Effector CD8-positive, alpha-beta T cell (primary cell): ENCODE measurements at places on chromosomes 7 and 10.

GRCh38 chr10:71232089-71232998, 20.0 kb downstream of the UNC5B start:
- DNase-seq: no peak

DNA sequence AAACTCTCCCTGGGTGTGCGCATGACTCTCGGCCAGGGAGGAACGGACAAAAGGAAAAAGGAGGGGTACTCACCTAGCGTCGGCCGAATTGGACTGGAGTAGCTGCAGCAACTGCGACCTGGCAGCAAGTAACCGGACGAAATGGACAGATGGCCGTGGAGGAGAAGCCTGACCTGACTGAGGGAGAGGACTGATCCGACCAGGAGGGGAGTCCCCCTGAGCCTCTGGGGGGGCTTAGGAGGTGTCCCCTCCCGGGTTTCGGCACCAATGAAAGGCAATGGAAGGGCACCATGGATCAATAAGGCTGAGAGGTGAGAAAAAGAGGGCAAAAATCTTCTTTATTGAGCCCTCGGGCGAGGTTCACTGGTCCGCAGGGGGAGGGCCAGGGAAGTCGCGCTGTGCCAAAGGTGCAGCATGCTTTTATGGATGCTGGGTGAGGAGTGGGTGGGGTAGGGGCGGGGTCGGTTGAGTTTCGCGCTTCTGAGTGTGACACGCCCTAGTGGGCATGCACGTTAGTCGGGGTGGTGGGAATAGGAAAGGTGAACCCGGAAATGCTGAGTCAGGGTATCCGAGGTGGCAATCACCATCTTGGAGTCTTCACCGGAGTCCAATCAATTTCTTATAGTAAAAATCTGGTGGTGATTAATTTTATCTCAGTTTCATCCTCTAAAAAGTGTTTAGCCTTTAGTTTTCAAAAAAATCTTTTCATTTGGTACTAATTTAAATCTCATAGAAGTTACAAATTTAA, 638.5 kb upstream of the DPP6 start:
- DNase-seq: no peak

DNA sequence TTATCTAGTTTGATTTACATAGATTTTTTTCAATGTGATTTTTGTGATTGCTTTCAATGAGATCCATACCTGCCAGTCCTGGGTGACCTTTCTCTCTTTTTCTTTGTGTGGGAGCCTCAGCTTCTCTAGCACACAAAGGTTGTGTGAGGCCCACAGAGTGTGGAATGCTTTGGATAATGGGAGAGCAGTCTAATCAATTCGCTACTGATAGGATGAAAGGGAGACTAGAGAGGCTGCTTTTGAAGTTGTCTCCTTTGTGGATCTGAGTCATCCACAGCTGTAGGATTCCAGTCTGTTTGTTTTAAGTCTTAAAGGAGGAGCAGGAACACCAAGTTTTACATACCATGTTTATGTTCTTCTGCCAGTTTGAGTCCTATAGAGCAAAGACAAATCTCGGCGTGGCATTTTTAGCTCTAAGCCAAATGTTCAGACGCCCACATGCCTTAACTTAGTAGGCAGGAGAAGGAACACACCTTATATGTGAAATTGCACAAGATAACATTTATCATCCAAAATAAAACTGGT, 330.0 kb downstream of the ARL4A start:
- DNase-seq: no peak

- DNase-seq: peak; percentile 41
These were observed 110.5 kb downstream of the C10orf105 start for GRCh38 chr10:71608819-71609768.

GRCh38 chr10:51063659-51064535, 10.4 kb upstream of the PRKG1 start:
- DNase-seq: no peak

DNA sequence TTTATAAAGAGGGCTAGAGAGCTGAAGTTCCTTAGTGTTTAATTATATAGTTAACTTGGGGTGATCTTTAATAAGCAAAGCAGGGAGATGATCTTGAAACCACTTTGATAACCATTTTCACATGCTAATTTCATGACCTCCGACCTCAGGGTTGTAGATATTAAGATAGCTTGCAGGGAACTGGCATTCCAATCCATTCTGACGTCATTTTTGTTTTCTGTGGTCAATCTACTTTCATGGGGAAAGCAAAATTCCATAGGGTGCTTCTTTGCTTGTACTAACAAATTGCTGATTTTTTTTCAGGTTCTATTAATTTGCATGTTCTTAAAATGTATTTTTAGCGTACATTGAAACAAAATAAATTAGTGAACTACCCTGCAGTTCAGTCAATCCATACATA, 139.3 kb downstream of the CDCA7L start:
- no peak for DNase-seq

DNA sequence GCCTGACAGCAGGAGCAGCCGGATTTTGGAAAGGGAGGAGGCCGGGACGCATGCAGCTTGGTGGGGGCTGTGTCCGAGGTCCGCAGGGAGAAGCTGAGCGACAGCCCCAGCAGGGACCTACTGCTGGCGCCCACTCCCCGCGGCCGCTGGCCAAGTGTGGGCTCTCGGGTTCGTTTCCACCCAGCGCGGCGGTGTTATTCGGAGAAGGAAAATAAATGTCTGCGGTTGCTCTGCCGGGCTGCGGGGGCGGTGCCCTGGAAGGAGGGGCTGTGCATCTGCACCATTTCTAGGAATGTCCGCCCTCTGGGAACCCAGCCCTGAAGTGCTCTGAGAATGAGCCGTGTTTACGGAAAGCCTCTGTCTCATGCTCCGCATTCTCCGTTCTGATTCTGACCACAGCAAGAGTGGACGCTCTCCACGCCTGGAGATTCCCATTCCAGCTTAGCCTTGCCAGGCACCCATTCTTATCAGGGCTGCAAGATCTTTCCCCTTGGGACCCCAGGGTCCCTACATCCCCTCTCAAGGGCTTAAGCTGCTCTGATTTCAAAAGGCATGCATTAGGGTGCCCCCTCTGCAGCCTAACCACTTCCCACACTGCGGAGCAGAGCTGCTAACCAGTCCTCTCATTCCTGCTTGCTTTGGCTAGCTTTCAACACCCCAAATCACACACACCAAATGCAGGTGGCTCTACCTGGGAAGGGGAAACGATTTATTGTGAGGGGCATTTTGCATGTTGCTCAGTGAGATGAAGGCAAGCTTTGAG, 256.6 kb upstream of the GLI3 start:
- DNase-seq: no peak

DNA sequence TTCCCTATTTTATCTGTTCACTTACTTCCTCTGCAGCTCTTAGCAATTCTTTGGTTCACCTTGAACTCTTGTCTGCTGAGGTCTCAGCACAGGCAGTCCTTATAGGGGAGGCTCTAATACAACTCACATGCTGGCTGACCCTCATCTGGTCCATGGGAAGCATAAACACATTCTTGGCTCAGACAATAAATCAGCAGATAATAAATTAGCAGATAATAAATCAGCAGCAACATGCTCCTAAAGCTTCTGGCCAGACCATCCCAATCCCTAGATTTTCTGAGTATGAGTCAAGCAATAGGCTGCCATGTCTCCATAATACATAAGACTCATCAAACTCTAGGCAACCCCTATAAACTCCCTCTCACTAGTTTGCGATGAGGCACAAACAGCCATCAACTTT, 208.6 kb upstream of the STEAP4 start:
- DNase-seq: no peak

- DNase-seq: no peak
These were observed 20.7 kb upstream of the GRID1 start for GRCh38 chr10:86387178-86387794.

- DNase-seq: no peak
These were observed 40.5 kb upstream of the RABGEF1 start for GRCh38 chr7:66699998-66700397.

- no peak for DNase-seq
These were observed 55.5 kb upstream of the PHF14 start for GRCh38 chr7:10918093-10918590.

GRCh38 chr10:93471110-93471651, 11.0 kb downstream of the MYOF start:
- DNase-seq: no peak

DNA sequence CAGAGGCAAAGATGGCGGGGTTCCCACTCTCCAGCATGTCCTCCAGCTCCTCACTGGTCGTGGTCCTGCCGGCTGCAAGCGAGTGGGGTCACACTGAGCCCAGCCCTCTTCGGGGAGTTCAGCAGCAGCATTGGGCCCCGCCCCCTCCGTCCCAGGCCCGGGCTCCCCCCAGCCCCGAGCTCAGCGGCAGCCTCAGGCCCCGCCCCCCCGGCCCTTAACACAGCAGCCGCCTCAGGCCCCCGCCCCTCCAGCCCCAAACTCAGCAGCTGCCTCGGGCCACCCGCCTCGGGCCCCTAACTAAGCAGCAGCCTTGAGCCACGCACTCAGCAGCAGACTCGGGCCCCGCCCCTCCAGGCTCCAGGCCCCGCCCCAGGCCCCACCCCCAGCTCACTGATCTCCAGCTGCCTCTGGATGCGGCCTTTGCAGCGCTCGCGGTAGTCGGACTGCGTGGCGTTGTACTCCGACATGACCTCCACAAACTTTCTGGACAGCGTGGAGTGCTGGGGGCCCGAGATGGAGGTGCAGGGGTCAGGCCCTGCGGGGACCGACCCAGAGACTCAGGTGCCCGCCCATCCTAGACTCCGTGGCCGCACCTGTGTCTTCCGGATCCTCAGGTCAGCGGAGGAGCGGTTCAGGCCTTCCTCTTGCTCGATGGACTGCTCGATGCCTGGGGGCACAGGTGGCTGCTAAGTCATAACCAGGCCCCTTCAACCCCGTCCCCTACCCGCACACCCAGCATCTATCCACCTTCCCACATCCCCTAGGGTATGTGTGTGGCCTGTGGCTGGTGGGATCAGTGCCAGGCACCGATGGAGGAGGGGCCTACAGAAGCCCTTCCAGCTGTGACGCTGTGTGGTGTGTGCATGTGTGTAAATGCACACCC, 15.5 kb downstream of the STX1A start:
- DNase-seq: peak; percentile 31

- DNase-seq: no peak
These were observed 130.2 kb upstream of the CNTNAP2 start for GRCh38 chr7:145986248-145986874.

DNA sequence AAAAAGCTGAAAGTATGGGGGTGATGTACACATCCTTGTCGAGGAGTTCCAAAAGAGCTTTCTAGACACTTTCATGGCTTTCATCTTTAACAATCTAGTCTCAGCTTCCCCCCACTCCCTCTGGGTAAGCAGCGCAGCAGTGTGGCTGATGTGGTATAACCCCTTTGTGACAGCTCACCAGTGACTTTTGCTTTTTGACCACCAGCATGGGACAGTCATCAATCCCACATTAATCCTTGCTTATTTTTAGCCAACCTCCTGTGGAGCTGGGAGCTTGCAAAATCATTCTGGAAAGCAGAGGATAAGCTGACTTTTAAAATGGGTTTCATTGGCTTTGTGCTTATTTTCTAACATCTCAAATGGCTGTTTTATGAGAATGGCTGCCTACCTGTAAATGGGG, 272.7 kb downstream of the HDAC9 start:
- DNase-seq: no peak

DNA sequence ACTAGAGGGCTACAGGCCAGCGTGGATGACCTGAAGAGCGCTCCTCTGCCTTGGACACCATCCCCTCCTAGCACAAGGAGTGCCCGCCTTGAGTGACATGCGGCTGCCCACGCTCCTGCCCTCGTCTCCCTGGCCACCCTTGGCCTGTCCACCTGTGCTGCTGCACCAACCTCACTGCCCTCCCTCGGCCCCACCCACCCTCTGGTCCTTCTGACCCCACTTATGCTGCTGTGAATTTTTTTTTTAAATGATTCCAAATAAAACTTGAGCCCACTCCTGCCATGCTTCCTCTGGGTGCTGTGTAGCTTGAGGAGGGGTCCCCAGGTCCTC, 4.5 kb downstream of the SNCG start:
- no peak for DNase-seq

GRCh38 chr10:104049504-104050250, 36.0 kb downstream of the COL17A1 start:
- DNase-seq: no peak

- no peak for DNase-seq
These were observed 977 bp downstream of the CALU start for GRCh38 chr7:128739990-128740682.

- no peak for DNase-seq
These were observed 2.0 kb upstream of the TBXAS1 start for GRCh38 chr7:139827042-139827441.

- no peak for DNase-seq
These were observed 404.3 kb upstream of the LRRTM3 start for GRCh38 chr10:66521506-66521905.

DNA sequence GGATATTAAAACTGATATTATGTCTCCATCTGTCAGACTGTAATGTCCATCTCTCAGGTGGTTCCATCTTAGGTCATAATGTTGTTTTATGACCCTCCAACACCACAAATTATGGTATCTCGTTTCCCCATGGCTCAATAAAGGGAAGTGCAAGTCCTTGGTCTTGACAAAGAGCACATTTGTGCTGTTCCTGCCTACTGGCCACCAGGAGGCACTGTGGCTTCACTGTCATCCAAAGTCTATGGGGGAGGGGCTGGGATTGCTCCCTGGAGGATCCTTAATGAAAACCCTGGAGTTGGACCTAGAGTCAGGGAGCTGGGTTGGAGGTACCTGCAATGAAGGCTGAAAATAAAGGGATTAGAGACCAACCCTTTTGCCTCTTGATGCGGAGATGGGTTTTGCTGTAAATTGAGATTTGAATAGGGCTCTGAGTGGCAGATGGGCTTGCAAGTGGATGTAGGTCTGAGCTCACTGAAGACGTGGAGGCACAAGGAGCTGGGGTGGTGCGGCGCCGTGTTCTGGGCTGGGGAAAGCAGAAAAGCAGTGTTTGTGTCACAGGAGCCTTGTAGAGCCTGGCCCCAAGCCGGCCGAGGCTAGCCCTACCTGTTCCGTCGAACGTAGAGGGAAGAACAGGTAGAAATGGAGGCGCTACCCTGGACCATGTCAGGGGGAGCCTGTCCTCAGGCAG, 180.5 kb upstream of the PRSS58 start:
- DNase-seq: no peak

GRCh38 chr7:10211016-10211415, 762.7 kb upstream of the PHF14 start:
- DNase-seq: no peak

- DNase-seq: no peak
These were observed 11.8 kb upstream of the TFAM start for GRCh38 chr10:58373442-58373827.

GRCh38 chr10:92695679-92696605, 6.2 kb downstream of the HHEX start:
- no peak for DNase-seq

GRCh38 chr7:503575-504111, 16.0 kb downstream of the PDGFA start:
- DNase-seq: no peak

DNA sequence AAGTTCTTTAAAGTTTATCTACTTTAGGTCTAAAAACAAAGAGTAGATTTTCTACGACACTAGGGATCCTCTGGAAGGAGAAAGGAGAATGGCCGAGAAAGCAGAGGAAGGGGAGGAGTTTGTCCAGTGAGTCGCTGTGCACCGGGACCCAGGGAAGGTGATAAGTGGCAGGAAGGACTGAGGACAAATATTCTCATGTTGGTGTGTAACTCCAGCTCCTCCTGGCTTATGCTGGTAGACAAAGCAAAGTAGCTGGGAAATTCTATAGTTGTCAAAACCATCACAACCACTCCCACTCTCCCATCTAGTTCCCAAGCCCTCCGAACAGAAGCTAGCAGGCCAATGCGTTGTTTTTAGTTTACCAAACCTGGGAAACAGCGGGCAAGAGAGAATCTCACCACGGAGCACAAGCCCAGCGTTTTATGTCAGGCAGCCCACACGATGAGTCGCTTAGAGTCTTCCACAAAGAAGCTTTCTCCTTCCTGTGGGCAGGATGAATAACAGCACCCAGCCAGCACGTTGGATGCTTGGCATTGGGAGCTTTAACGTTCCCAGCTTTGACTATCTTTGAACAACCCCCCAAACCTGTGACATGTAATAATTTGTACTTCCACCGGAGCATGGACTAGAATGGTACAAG, 32.9 kb upstream of the JCAD start:
- no peak for DNase-seq
